Stimulated activated CD8-positive, alpha-beta memory T cell treated with anti-CD3 and anti-CD28 coated beads, Interleukin-15, amount 100 ng/mL, for 24 hours (primary cell): ENCODE measurements at places on chromosomes 7 and 10.

GRCh38 chr10:110330675-110331074 is 26.0 kb upstream of the SMNDC1 start:
- DNase-seq: no peak

- no peak for DNase-seq
These were observed 89.1 kb upstream of the KLF14 start for GRCh38 chr7:130823060-130823459.

GRCh38 chr10:18204039-18204835 is 64.0 kb downstream of the CACNB2 start:
- no peak for DNase-seq

DNA sequence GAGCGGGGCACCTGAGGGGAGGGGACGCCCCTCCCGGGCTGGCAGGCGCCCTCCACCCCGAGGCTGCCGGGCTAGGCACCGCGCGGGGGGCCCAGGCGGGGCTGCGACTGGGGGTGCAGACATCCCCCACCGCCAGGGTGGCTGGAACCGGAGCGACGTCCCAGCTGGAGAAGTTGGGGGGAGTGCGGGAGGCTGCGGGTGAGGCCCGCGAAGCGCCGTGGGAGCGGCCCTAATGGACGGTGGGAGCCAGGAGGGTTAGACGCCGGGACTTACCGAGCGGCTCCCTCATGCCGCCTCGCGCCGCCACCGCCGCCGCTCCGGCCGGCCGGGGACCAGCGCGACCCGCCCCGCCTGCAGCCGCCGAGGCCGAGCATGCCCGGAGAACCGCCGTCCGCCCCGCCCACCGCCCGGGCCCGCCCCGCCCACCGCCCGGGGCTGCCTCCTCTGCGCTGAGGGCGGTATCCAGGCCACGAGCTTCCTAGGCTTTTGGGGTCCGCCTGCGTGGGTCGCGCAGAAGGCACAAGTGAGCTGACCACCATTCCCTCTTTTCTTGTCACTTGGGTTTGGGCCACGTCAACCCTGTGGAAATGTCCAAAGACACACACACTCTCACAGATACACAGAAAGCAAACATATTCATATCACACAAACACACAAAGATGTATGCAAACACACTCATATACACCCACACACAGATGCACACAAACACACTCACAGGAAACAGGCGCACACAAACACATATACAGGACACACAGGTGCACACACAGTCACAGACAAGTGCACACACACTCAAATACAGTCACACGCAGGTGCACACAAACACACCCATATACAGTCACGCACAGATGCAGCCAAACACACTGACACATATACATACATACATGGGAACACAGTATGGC is at the start of gene JCAD:
Gene JCAD (minus strand): TSS at position 378 of the 899 bp plus-strand sequence. CDS start 11,774 bp downstream, outside the sequence.
- peak; percentile 19 for DNase-seq

DNA sequence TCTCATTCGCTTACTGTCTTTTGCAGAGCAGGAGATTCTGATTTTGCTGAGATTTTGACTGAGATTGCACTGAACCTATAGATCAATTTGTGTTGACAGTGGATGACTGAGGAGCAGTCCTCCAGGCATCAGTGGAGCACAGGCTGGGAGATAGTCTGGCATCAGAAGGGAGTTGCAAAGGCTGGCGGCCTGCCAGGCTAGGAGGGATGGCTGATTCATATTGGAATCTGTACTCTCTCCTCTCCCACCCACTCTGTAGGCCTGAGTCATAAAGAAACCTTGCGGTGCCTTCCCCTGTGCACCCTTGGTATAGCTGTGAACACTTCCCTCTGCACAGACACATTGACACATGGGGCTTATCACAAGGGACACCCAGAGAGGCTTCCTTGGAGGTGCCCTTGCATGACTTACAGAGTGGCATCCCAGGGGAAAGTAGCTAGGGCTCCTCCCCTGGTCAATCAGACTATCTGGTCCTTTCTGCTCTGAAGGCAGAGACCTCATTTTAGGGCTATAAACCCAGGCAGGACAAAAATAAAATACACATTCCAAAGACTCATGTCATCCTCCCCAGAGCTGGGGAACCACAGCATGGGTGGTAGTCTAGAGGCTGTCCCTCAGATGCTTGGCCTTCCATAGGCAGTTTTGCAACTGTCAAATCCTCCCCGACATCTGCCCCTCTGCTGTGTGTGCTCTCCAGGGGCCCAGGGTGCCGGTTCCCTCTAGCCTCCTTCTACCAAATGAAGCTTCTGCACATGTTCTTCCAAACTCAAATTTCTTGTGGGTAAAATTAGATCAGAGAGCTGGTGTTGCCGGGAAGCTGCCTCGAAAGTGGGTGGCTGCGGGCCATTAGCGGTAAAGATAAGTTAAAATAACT is 37.4 kb upstream of the EEPD1 start:
- DNase-seq: peak; percentile 43

DNA sequence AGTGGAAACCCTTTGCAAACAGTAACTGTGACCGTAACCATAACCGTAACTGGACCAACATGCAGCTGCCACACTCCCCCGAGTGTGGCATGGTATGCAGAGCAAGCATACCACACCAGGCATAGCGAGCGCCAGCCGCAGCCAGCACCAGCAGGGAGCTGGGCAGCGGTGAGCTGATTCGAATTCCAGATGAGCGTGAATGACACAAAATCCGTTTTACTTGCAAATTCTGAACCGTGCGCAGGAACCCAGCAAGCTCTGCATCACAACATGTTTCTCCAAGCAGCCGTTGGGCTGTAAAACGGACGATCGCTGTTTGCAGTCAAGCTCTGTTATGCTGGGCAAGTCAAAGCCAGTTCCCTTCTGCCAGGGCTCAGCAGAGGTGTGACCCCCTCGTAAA is 111.1 kb downstream of the OAT start:
- DNase-seq: no peak

- no peak for DNase-seq
These were observed 882 bp downstream of the ZNF282 start for GRCh38 chr7:149196151-149196704.

DNA sequence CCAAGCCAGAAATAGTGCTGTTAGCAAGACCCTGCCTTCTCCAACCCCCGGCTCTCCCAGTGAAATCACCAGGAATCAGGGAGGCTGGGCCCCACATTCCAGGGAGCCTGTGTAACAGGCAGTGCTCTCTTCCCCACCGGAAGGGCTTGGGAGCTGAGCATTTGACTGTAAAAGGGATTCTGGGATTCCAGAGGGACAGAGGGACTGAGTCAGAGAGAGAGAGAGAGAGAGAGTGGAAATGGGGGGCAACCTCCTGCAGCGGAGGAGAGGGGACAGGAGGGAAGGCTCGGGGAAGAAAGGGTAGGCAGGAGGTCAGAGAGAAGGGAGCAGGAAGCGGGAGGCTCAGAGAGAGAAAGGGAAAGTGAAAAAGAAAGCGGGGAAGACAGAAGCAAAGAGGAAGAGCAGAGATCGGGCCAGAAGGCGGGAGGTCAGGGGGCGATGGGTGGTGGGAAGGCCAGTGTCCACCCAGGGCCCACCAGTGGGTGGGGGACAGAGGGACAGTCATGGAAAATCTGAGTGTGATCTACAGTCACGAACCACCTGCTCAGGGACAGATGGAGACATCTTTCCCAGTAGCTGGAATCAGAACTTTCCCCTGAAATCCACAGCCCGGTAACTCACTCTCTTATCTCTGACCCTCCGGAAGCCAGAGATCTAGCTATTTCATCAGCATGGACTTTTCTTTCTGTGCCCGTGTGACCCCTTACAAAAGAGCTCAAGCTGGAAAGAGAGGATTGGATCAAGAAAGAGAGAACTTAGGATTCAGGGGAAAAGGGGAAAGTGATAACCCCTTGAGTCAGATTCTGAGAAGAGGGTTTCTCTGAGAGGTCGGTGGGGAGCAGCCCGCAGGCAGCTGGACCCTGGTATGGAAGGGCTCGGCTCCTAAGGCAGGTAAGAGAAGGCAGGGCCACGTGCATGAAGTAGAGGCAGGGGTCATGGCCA is 4.6 kb upstream of the SERPINE1 start:
- no peak for DNase-seq

- no peak for DNase-seq
These were observed 7.3 kb upstream of the FEZF1 start for GRCh38 chr7:122311734-122312450.

DNA sequence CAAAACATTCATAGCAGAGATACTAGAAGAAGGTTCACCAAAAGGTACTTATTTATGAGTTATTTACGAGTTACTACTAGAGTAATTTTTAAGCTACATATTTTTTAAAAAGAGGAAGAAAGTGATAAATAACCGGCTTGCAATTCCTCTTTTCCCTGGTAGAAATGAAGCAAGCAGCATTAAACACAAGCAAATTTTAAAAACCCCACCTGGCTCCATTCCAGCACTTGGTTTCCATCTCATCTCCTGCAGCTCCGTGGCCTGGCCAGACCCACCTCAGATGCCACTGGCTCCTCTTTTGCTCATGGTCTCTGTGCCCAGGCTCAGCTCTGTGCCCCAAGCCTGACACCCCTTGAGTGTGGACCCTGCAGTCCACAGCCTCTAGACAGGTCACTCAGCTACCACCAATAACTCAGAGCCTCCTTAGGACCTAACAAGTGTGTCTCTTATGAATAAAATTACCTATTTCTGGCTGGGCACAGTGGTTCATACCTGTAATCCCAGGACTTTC is 479.5 kb downstream of the TNS3 start:
- no peak for DNase-seq

DNA sequence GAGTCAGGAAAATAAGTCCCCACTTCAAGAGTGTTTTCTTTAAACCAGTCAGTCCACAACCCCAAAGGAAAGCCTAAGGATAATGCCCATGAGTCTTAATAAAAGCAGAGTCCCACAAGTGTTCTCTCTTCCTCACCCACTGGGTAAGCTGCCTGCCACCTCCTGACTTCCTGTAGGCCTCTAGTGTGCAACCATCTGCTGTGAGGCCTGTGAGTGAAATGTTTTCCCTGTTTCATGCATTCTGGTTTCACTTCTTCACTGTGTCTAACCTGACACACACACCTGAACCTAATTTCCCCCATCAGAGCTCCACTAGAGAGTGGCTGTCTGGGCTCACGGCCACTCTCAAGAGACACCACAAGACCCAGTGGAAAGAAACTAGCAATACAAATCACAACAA is 38.9 kb upstream of the GDF10 start:
- DNase-seq: no peak

DNA sequence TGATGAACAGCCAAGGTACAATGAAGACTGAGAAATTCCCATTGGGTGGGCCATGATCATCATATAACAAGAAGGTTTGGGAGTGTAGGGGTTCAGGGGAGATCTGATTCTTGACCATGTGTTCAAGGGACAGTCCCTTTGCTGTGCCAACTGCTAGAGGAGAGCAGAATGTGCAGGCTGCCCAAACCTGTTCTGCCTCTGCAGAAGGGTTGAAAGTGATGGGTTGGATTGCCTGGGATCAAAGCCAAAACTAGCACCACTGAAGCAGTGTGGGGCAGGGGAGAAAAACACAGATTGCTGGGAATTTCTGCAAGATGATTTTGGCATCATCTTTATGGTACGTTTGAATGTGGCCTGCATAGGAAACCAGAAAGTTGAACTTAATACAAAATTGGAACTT is 303.9 kb downstream of the OTUD1 start:
- no peak for DNase-seq

- no peak for DNase-seq
These were observed 16.8 kb upstream of the DLG5 start for GRCh38 chr10:77943121-77943901.

DNA sequence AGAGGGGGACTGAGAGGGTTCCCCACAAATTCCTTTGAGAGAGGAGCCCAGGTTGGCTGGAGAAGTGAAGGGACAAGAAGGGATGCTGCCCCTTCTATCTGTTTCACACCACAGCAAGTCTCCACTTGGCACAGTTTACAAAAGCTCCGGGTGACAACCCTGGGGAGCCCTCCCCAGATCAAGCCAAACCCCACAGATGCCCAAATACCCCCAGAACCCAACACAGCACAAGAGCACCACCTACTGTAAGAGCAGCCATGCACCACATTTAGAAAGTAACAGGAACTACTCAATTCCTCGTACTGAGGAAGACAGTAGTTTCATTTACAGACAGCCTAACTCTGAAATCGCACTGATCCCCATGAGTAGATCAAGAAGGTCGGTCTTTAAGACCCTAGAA is 67.8 kb upstream of the ATP6V0A4 start:
- no peak for DNase-seq

GRCh38 chr7:42233695-42234331 is 3.2 kb downstream of the GLI3 start:
- no peak for DNase-seq

GRCh38 chr7:137850972-137851945 is 4.5 kb upstream of the DGKI start:
- no peak for DNase-seq

- DNase-seq: no peak
These were observed 8.6 kb downstream of the CHST12 start for GRCh38 chr7:2411815-2412586.

- no peak for DNase-seq
These were observed 3.8 kb upstream of the GTF2I start for GRCh38 chr7:74653686-74654181.

DNA sequence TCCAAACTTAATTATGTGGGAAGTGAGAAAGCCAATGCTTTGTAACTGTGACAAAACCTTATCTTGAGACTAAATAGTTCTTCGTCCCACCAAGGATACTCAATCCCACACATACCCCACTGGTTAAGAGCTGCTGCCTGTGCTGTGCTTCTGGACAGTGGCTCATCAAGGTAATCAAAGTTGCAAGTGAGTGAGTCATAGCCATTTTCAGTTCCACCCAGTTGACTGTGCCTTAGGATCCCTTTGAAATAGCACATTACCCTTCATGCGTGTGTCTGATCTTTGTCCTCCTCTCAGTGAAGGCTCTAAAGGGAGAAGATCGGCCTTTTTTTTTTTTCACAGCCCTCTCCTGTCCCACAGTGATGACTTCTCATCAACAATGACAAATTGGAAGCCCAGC is 706.0 kb upstream of the AUTS2 start:
- no peak for DNase-seq

DNA sequence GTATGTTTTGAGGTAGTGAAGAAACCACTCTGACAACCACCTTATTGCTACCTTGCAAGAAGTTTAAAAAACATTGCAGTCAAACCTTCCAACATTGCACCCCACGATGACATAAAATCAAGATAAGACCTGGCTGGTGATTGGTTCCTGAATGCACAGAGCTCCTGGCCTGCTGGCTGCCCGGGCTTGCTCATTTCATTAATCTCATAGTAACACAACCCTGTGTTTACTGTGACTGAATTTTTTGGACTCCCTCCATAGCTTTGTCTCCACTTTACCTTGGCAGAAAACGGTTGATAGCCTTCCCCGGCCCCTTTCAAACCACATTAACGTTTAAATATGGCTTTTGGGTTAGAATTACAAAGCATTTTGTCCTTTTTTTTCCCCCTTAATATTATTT is 27.5 kb downstream of the VWA2 start:
- DNase-seq: no peak

- DNase-seq: no peak
These were observed 340.1 kb downstream of the PHF14 start for GRCh38 chr7:11313801-11314200.

- no peak for DNase-seq
These were observed 102.6 kb upstream of the AGR3 start for GRCh38 chr7:16984375-16984774.

DNA sequence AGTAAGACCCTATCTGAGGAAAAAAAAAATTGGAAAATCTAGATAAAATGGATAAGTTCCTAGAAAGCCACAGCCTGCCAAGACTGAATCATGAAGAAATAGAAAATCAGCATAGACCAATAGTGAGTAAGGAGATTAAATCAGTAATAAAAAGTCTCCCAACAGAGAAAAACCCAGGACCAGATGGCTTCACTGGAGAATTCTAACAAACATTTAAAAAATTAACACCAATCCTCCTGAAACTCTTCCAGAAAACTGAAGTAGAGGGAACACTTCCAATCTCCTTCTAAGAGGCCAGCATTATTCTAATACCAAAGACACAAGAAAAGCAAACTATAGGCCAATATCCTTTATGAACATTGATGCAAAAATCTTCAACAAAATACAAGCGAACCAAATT is 8.8 kb upstream of the LIMK1 start:
- DNase-seq: no peak
